ENCODE measurements at places on chromosomes 7 and 10.

GRCh38 chr10:71881647-71882355, 30.8 kb upstream of the PSAP start:
- DNase-seq = no peak

DNA sequence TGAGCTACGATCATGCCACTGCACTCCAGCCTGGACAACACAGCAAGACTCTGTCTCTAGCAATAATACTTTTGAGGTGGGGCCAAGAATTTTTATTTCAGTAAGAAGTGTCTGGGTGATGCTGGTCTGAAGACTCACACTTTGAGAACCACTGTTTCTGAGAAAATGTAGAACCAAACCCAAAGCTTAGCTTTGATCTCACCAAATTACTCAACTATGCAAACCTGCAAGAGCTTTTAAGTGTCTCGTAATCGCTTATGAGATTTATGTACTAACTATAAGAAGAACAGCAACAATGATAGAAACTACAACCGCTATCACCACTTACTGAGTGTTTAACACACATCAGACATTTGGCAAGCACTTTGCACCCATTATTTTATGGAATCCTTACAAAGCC, 29.5 kb downstream of the APBB1IP start:
- DNase-seq = no peak

GRCh38 chr10:23885853-23886252, 323.1 kb upstream of the KIAA1217 start:
- DNase-seq = no peak

GRCh38 chr10:125783957-125784356, 8.3 kb upstream of the MMP21 start:
- DNase-seq = no peak

- no peak for DNase-seq
Observed at GRCh38 chr10:129694691-129695243, 227.7 kb downstream of the MGMT start.

DNA sequence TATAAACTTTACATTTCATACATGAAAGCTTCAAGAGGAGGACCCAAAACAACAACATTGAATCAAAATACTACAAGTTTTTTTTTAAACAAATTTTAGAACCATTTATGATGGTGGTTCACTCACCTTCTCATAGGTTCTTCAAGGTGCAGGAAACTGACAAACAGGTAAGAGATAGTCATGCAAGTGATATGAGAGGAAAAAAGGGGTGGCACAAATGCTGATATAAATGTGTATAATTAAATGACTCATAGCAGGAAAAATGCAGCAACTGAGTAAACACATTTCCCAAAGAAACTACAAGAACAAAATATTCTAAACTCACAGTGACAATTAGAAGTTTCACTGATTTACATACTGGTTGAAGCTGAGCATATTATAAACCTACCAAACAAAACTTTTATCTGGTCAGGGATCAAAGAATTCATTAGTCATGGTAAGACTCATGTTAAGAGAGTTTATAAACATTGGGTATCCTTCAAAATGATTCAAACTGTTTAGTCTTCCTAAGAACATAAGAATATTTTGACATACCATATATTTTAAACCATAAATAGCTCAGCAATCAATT, 14.1 kb downstream of the ZWINT start:
- no peak for DNase-seq

DNA sequence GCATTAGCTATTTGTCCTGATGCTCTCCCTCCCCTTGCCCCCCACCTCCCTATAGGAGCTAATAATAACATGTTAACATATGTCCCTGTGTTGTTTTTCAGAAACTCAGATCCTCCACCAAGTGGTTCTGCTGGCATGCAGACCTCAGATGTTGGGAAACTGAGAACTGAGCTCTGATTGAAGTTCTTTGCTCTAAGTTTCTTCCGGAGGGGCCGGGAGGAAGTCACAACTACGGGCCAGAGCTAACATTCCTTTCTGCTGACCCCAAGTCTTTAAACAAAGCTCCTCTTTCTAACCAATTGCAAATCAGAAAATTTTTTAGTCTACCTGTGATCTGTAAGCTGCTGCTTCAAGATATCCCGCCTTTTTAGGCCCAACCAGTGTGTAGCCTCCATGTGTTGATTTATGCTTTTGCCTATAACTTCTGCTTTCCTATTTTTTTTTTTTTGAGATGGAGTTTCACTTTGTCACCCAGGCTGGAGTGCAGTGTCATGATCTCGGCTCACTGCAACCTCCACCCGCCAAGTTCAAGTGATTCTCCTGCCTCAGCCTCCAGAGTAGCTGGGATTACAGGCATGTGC, 66.6 kb downstream of the LYZL1 start:
- no peak for DNase-seq

Measured in stimulated activated CD8-positive, alpha-beta memory T cell treated with anti-CD3 and anti-CD28 coated beads, Interleukin-4, amount 100 ng/mL, for 1 hour (primary cell).